Nephron progenitor cell (in vitro differentiated cells): ENCODE measurements at places on chromosomes 11 and 22.

DNA sequence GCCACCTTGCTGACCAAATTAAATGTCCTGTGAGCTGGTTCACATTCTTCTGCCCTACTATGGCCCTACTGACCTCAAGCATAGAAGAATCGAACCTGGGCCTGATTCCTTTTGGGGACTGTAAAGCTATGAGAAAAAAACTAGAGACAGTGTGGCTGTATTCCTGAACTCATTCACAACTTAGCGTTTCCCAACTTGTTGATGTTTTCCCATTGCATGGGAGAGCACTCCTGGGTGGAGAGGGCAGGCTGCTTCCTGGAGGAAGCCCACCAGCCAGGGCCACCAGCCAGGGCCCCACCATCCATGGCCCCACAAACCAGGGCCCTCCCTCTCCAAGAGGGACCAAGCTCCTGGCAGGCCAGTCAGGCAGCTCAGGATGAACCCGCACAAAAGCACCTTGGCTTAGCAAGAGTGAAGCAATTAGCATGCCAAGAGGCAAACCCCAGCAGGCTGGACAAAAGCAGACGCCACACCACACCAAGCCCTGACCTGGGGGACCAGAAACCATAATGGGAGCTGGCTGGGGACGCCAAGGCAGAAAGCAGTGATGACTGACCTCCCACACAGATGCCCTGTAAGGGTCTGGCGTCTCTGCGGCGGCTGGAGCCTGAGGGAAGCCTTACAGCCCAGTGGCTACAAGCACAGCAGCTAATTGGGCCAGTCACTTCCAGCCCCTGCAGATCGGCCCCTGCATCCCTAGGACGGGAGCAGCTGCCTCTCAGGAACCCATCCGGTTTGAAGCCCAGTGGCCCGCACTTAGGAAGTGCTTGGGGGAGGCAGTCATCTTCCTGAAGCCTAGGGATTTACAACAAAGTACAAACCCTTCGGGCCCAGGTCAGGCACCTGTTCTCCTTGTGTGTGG is 2.1 kb downstream of the CERK start:
- no peak for DNase-seq

- no peak for DNase-seq
Measured at GRCh38 chr22:44583854-44584253, 85.8 kb upstream of the RTL6 start.

DNA sequence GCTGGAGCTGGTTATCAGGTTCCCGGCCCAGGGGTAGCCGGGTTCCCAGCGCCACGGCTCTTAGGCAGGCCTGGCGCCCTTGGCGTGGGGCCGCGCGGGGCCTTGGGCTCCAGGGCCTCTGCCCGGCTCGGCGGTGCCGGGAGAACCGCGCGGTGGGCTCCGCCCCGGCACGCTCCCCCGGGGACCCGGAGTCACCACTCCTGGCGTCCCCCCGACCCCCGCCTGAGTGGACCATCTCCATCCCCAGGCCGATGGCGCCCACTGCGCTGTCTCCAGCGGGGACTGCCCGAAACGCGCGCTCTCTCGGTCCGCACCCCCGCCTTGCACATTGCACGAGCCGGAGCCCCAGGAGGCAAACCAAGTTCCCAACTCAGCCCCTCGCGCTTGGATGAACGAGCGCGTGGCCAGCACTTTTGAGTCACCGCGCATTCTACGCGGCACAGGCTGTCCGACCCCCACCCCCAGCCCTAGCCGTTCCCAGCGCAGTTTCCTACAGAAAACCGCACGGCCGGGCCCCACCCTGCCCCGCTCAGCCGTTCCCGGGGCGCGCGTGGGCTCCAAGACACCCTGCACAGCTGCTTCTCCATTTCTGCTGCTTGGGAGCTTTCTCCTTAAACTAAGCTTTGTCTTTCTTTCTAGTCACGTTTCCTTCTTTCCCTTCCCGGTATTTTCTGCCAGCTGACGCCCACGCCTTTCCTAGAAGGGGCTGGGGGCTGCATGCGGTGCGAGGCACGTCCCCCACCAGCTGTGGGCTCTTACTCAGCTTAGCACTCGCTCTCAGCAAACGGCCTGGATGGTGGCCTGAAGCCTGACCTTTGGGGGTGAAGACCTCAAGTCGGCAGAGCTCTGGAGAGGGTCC is 650 bp upstream of the CHID1 start:
- peak; percentile 69 for DNase-seq

- no peak for DNase-seq
Measured at GRCh38 chr11:121417055-121417551, 35.0 kb upstream of the SORL1 start.

- DNase-seq = no peak
Measured at GRCh38 chr11:95792200-95792599, 1.9 kb downstream of the CEP57 start.

- DNase-seq = no peak
Measured at GRCh38 chr11:33187998-33188722, 26.9 kb upstream of the CSTF3 start.

DNA sequence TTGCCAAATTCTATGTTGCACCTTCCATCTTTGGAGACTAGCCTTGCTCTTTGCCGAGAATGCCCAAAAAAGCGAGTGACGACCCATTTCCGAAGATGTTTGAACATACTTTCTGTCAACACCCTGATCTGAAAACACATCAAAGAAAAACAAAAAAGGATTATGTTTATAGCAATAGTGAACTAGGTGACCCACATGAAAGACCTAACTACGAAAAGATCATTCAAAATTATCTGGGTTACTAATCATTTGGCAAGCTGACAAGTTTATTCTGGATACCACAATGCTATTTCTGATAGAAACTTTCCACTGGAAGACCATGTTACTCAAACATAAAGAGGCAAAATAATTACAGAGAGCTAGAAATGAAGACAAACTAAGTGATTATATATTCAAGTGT is 27.0 kb downstream of the KCNJ1 start:
- DNase-seq = no peak

DNA sequence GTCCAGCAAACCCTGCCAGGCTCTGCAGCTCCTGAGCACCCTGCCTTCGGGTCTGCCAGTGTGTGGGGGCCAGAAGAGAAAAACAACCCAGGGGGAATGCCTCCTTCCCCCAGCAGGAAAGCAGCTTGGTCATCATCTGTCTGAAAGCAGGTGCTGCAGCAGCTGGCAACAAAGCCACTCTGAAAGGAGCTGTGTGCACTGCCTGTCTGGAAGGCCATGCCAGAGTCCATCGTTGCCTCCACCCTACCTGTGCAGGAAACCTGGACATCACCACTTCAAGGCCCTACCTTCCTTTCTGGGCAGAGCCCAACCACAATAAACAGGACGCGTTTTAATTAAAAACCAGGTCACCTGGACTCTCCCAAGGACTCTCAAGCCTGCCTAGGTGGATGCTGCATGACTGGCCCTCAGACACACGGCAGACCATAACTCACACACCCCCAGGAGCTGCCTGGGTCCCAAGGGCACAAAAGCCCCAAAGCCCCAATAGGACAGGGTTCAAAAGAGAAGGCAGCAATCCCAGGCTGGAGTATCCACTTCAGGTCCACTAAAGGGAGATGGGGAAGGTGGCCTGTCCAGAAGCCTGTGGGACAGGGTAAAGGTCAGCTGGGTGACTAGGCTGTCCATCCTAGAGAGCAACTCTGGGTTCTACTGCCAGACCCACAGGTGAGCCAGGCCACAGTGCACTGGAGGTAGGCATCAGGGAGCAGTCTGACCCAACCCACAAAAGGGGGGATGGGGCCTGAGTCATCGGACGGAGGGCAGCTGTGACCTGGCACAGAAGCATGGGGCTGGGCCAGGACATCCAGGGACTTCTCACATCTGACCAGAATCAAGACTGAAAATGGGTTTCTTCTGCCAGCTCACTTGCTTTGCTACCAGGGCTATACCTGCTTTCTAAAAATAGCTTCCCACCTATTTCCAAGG is 6.1 kb downstream of the GNB1L start:
- DNase-seq = no peak

DNA sequence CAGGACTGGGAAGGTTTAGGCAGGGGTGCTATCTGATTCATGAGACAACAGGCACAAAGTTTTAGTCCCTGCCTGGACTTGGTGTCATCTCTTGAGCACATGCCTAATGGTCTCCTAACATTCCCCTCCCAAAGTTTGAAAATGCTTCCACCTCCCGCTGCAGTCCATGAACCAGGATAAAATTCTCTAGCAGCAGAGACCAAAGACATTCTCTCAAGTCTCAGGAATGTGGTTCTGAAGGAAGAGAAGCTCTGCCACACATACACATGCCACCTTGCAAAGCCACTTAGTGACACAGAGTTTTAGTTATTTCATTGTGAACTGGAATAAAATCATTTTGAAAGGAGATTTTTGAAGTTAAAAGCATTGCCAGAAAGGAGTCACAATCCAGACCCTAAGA is 15.5 kb downstream of the OR51B6 start:
- DNase-seq = no peak

DNA sequence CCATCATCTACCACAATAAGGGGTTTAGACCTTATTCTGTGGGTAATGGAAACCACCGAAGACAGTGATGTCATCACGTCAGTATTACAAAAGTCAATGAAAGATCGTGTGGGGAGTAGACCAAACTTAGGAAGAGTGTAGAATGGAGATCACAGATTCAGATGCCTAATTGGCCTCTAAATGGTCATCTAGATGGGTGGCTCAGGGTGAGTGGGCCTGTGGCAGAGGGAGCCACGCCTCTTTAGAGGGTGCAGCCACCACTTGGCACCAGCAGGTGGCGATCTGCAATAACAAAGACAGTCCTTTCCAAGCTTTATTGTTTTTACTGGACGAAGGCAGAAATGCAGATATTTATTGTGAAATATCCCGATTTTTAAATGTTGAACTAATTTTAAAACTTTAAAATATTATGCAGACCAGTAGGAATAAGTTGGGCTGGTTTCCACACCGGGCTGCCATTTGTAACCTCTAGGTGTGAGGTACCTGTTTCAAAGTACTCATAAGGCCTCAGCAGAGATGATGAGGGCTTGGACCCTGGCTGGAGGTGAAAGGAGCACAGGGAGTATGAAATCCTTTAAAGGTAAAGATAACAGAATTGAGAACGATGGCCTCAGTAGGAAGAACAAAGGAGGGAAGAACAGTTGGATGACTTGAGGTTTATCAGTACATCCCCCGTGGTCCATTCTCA is 222.0 kb downstream of the DBX1 start:
- DNase-seq = peak; percentile 76
